ENCODE measurements at places on chromosomes 11 and 22.

GRCh38 chr22:26852176-26852575 is 194.8 kb downstream of the MIAT start:
- DNase-seq: no peak

- no peak for DNase-seq
Observed at GRCh38 chr22:46355369-46355995, 20.0 kb downstream of the TRMU start.

- no peak for DNase-seq
Observed at GRCh38 chr11:118913411-118914125, 12.2 kb downstream of the BCL9L start.

DNA sequence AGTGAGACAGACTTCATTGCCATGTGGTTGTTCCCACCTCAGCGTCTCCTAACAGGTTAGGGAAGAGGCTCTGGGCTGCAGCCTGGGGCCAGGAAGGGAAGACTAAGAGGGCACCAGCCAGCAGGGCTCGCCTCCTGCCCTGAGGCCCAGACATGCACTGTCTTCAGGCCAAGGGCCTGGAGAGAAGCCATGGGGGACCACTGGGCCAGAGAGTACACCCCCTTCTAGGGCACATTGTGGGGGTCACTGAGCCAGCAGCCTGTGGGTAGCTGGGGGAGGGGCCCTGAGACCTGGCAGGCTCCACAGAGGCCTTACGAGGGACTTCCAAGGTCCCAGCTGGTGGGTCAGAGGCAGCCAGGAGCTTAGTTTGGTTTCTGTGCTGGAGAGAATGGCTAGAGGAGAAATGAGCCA is 25.0 kb upstream of the MYRF start:
- no peak for DNase-seq

DNA sequence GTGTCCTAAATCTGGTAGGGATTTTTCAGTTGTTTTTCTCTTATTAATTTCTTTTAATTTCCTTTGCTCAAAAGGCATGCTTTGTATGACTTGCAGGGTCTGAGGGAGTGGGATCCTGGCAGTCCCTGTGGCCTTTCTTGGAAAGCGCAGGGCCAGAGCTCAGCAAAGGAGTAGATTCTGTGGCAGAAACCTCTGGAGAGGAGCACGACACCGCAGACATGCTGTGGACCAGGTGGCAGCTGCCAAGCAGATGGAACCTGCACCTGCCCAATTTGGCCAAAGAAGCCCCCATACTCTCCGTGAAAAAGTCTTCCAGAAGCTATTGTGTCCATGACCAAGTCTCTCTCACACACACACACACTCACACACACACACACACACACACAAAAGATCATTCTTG is 78.9 kb upstream of the FGF3 start:
- no peak for DNase-seq

GRCh38 chr11:128565881-128566280 is 21.5 kb downstream of the ETS1 start:
- no peak for DNase-seq

GRCh38 chr11:8871171-8871775 is 39.7 kb upstream of the AKIP1 start:
- no peak for DNase-seq

DNA sequence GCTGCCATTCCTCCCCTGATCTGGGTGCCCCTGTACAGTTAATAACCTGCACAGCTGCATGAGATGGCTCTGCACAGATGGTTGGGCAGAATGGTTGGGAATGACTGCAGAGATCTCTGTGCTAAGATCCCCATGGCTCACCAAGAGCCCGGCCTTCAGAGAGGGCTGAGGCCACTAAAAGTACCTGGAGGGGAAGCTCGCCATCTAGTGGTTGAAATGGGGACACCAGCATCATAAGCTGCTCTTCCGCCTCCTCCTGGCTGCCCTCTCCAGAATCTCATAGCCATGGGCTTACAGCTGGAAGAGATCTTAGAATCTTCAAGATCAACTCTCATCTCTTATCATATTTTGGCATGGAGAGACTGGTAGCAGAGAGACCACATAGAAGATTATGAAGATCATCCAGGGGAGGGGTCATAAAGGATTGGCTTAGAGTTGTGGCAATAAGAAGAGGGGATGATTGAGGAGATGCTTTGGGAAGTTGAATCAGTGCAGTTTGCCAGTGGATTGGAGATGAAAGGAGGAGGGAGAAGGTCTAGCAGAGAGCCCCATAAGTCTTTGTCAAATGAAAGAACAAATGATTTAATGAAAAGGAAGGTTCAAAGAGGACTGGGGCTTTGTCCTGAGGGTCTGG is 22.0 kb upstream of the TLCD5 start:
- DNase-seq: no peak

DNA sequence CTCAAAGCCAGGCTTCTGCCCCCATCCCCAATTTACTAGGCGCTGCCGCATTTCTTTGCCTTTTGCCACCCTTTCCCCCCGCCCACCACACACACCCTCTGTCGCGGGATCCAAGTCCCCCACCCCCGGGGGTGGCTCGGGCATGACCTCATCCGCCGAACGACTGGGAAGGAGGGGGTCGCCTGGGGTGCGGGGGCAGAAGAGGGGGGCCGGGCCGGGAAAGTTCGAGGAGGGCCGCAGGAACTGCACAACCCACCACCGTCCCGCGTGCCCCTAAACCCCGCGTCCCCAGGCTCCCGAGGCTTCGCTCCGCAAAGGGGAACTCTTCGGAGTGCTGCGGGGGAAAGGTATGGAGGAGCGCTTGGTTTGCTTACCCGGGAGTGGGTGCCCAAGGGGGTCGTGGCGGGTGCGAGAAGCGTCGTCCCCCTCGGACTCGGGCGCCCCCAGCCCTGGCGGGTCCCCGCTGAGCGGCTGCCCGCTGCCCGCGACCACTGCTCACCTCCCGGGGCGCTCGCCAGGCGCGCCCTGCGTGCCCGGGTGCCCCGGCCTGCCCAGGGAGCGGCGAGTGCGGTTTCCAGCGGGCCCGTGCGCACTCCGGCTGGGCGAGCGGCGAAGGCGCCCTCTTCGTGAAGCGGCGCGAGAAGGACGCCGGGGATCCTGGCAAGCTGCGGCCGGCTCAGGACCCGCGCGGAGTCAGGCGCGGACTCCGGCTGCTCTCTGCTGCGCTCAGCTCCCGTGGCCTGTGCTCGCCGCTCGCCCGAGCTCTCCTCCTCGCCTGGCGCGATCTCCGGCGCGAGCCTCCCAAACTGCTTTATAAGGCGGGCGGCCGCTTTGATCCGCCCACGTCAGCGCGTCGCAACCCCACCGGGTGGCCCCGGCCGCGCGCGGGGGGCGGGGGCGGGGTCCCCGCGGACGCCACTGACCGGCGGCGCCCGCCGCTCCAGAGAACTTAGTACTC is 4.0 kb upstream of the WNT11 start:
- no peak for DNase-seq
